ENCODE measurements at places on chromosomes 2 and 18.

GRCh38 chr18:35750929-35751328 lies 169.4 kb downstream of the GALNT1 start:
- no peak for DNase-seq

GRCh38 chr2:45982096-45982495 lies 315.1 kb upstream of the EPAS1 start:
- DNase-seq, result no peak

DNA sequence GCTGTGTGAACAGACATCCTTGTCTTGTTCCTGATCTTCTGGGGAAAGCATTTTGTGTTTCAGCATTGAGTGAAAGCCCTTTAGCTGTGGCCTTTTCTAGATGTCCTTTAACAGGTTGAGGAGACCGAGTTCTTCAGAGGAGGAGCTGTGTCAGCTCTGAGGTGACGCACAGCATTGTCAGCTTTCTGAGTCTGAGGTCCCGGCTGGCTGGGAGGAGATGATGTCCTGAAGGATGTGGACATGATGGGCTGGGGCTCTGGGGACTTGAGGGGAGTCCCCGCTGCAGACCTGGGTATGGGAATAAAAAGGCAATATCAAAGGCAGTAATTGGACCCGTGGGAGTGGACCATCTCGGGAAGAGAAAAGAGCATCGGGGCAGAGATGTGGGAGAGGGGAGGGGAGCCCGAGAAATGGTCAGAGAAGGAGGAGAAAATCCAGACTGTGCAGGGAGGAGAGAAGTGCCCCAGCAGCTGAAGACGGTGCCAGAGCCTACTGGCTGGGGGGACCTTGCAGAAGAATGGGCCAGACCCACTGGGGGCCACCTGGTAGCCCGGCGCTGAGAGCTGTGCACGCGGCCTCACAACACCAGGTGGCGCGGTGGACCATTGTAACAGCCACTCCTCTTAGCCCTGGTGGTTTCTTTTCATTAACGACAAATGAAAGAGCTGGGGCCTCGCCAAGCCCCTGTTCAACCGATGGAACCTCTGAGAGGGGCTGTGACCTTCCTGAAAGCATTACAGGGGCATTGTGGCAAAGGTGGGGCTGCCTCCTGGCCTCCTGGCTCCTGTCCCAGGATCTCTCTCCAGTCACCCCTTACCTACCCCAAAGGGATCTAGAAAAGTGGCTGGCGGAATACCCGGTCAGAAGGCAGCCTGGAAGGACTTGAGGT lies 61.6 kb downstream of the ST3GAL5 start:
- peak; percentile 86 for DNase-seq

- peak; percentile 41 for DNase-seq
These were observed 406.1 kb downstream of the LRATD1 start for GRCh38 chr2:15038366-15039364.

DNA sequence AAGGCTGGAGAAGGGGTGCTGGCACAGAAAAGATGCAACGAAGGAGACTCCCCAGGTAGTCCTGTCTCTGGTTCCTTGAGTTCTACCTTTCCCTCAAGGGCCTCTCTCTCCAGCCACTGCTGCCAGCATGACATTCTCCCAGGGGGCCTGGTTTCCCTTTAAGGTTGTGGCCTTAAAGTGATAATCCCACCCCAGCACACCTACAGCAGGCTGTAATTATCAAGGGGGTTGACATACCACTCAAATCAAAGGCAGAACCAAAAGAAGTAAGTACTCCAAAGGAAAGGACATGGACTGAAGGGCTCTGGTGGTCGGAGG lies 127.4 kb upstream of the MSH6 start:
- DNase-seq, result no peak

- DNase-seq, result no peak
These were observed 35.2 kb downstream of the SPOPL start for GRCh38 chr2:138536740-138537139.

GRCh38 chr18:63550068-63550467 lies 7.9 kb downstream of the SERPINB12 start:
- no peak for DNase-seq

DNA sequence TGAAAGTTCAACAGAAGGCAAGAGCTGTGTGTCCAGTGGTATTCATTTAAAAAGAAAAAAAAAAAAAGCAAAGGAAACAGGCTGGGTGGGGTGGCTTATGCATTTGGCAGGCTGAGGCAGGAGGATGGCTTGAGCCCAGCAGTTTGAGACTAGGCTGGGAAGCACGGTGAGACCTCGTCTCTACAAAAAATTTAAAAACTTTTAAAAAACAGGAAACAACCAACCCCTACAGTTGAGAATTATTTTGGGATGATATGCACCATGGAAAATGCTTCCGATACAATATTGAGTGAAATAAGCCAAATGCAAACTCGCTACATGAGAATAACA lies 31.2 kb downstream of the PTPN18 start:
- DNase-seq, result no peak

DNA sequence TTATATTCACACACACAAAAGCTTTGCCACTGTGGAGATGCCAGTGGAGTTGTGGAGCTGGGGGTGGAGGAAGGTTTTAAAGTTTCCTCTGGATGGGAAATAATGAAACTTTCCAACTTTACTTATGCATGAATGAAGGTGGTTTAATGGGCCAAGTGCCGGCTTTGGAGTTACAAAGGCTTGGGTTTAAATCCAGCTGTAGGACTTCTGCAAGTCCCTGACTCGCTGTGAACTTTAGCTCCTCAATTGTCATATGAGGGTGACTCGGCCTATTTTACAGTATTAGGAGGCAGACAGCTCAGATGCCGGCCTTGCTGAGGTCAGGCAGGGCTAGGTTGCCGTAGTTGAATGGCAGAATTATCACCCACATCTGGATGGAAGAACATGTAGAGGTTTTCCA lies 415.8 kb upstream of the TRIB2 start:
- no peak for DNase-seq
